Stimulated activated naive CD4-positive, alpha-beta T cell treated with Interleukin-2 at 50 U/mL for 16 hours (primary cell): ENCODE measurements at places on chromosomes 2 and 18.

- no peak for DNase-seq
Observed at GRCh38 chr18:48575301-48575657, 36.4 kb downstream of the CTIF start.

DNA sequence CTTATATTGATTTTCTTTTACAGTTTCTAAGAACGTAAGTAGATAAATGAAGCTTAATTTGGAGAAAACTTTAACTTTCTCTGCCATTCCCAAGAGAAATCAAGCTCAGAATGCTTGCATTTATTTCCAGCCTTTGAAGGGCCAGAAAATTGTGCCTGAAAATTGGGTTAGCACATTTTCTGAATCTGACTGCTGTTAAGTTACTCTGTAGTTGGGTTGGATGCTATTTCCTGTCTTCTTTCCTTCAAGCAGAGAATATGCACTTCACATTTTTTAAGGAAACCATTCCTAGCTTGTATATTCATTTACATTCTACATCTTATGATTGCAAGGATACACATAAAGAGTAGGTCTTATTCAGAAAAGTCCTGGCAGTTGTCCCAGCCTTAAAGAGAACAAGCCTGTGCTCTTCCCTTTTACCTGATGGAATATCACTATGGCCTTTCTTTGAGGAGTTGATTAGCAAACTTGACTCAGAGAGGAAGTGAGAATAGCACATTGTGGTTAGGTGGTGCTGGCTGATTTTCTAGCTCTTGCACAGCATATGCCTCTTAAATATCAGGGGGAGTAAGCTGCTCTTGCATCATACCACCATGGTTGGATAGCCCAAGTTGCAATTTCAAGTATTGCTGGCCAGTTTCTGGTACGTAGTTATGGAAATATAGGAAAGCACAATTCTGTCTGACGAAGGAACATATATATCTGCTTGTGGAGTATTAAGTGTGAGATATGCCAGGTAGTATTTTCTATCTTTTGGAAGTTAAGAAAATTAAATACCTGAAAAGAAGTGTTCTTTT lies 133.7 kb downstream of the COMMD1 start:
- DNase-seq = no peak

DNA sequence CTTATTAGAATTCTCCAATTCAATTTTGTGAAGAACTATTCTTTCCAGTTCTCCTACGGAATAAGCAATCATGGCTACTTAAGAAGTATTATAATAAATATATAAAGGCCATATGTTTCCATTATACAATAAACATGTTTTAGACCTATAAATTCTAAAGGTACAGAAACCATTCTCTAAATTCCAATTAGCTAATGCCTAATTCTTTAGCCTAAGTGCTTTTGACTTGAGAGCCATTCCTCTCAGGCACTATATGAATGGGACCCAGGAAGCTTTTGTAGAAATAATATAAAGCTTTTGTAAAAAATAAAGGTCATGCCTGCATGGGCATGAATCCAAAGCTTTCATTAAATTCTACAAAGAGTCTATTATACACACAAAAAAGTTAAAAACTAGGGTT lies 161.0 kb upstream of the UNC80 start:
- no peak for DNase-seq

DNA sequence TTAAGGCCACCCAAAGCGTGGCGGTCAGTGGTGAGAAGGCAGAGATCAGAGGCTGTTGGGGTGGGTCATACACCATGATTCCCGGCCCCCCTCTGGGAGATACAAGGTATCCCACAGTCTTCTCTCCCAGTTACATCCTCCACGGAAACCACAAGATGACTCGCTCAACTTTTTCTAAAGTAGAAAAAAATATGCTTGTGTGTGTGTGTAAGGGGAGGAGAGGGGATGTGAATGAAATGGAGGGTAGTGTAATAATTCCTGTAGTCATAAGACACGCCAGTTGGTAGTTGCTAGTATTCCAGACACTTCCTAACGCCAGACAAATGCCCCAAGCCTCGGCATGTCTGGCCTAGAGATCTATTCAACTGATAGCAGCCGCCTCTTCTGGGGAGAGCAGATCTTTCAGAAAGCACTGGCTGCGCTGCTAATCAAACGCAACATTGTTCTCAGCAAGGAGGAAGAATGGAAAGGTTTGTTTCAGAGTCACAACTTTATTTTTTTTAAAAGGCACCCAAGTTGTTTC lies 143.5 kb downstream of the TGIF1 start:
- no peak for DNase-seq

- no peak for DNase-seq
Observed at GRCh38 chr2:39595116-39595515, 70.6 kb upstream of the TMEM178A start.

DNA sequence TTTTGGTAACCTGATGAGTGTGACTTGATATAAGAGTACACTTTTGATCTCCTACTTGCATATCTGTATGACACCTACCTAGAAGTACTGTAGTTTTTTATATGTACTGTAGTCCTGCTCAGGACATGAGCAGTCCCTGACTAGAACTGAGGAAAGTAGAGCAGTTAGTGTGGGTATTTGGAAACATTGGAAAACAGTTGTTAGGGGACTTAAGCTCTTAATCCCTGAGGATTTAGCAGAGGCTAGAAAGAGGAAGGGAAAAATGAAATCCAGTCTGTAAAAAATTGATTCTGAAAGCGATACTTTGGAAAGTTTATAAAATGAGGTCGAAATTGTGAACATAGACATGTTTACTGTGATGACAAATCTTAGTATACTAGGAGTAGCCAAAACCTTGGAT lies 125.6 kb downstream of the NCOA1 start:
- no peak for DNase-seq

DNA sequence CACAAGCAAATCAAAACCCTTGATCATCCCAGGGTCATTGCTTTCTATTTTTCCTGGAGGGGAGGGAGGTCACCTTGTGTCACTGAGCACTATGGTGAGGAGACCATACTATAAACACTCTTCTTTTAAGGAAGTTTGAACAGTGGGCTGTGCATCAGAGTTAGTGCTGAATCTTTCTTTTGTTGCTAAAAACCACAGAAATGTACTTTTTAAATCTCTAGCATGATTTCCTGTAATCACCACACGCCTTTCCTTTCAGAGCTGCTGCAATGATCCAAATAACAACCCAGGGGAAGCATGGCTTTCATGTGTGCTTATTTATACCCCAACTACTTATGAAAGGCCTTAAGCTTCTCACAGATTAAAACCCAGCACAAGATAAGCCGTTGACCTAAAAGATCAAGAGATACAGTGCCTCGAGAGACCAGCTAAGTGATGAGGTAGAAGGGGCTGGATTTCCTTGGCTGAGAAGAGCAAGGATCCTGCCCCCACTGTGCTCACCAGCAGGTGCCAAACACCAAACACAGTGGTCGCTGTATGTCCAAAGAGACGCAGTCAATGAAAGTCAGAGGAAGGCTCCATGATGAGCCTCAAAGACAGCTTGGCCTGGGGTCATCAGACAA lies 34.7 kb downstream of the TRABD2A start:
- no peak for DNase-seq

GRCh38 chr2:129181963-129182362 lies 797.5 kb upstream of the RAB6C start:
- DNase-seq = no peak

DNA sequence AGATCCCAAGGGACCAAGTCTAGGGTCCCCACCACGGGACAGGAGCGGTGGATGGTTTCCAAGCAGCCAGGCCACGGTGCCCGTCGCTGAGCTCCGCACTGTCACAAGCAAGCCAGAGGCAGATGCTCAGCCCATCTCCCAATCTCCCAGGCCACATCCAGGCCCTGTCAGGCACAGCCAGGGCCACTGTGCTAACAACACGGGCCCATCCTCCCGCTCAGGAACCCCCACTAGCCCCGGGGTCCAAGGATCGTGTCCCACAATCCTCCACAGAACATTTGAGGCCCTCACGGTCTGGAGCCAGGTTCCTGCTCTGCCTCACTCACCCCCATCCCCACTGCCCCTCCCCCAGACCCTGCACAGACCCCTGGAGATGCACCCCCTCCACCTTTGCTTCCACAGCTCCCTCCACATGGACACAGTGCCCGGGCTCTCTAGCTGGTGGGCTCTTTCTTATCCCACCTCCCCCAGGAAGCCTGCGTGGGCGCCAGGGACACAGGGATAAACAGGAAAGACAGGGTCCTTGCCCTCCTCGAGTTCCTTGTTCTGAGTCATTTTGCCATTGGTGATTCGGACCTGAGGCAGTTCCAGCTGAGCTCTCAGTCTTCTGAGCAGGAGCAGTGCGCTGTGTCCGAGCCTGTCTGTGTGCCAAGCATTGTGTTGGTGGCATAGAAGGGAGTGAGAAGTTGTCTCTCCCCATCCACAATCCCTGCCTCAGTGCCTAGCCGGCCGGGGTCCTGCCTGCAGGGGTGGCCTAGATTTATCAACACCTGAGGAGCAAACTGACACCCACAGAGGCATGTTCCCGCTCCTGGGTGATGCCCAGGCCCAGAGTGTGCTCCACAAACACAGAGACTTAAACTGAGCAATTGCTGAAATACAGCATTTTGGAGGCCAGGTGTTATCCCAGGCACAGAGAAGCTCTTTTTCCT lies 7.0 kb downstream of the CROCC2 start:
- no peak for DNase-seq

- DNase-seq = no peak
Observed at GRCh38 chr2:190853531-190854383, 26.9 kb upstream of the GLS start.

DNA sequence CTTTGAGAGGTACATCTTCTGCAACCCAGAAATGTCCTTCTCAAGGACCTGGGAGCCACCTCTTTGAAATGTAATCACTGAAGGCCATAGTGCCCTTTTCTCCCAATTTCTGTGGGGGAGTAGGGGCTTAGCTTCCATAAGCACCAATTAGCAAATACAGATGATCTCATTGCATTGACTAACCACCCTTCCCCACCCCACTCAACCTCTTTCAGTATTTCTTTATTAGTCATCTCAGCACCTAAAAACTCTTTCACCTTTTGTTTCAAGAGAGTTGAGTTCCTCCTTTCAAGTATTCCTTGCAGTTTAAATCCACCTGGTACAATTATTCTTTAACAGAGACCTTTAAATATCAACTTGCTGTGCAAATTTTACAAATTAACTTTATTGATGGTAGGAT lies 1011.8 kb upstream of the CDH2 start:
- DNase-seq = no peak

DNA sequence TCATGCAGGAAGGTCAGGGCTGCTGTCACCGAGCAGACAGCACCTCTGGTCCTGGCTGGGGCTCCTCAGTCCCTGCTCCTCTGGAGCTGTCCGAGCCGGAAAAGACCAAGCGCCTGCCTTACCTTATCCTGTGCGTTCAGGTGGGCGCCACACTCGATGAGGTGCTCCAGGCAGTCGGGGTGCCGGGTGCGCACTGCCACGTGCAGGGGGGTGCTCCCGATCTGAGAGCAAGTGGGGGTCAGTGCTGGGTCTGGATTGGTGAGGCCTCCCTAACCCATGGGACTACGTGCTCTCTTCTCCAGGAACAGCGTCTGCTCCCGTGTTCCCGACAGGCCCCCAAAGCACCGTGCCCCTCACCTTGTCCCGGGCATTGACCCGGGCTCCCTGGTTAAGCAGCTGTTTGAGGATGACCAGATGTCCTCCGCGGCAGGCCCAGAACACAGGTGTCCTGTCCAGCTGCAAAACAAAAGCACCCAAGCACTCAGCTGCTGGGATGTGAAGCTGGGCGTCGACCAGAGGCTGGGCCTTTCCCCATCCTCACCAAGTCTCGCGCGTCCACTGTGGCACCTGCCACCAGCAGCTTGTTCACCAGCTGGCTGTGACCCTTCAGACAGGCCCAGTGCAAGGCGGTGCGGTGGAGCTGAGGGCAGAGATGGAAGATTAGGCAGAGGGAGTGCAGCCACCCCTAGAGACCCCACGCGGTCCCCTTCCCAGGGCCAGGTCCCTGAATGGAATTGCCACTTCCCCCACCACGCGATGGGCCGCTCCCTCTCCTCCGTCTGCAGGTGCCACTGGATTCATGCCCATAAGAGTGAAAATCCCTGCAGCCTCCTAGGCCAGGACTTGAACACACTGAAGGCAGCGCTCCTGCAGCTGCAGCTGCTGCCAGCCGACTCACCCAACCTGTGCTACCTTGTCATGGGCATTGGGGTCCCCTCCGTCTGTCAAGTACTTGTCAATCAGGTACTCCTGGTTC lies 3.7 kb downstream of the ANKRD23 start:
- DNase-seq = no peak

GRCh38 chr2:39512434-39512935 lies 75.4 kb upstream of the MAP4K3 start:
- DNase-seq = no peak

DNA sequence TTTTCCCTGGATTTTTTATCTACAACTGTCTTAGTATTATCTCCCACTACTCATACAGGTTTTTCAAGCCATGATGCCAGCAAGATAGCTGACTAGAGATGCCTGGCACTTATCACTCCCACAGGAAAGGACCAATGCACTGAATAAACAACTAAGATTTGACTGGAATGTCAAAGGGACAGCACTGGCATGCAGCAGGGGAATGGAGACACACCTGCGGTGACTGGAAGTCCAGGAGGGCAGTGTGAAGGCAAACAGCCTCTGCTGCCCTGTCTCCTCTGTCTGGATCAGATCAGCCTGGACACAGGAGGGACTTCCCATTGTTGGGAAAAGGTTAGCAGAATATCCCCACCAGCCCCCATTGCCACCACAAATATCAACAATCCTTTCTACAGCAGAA lies 85.1 kb downstream of the TMEM237 start:
- DNase-seq = no peak

DNA sequence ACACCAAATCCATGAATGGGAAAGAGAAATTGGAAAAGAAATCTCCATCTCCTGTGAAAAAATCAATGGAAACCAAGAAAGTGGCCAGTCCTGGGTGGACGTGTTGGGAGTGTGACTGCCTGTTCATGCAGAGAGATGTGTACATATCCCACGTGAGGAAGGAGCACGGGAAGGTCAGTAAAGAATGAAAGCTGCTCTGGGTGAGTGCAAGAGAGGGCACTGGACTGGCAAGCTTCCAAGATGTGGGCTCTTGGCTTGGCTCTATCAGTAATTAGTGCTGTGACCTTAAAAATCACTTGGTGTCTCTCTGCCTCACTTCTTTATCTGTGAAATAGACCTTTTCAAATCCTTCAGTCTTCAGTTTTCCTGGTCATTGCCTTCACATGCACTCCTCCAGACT lies 89.0 kb downstream of the ZNF532 start:
- DNase-seq = no peak

- no peak for DNase-seq
Observed at GRCh38 chr2:108946442-108946841, 42.6 kb downstream of the EDAR start.

GRCh38 chr2:169797601-169798000 lies 1.1 kb upstream of the SSB start:
- DNase-seq = no peak
